T-helper 1 cell (primary cell): ENCODE measurements at places on chromosomes 5 and 9.

- DNase-seq: no peak
Observed at GRCh38 chr9:127943011-127943662, 5.5 kb upstream of the DPM2 start.

- no peak for DNase-seq
Observed at GRCh38 chr9:83601463-83601862, 21.5 kb upstream of the IDNK start.

DNA sequence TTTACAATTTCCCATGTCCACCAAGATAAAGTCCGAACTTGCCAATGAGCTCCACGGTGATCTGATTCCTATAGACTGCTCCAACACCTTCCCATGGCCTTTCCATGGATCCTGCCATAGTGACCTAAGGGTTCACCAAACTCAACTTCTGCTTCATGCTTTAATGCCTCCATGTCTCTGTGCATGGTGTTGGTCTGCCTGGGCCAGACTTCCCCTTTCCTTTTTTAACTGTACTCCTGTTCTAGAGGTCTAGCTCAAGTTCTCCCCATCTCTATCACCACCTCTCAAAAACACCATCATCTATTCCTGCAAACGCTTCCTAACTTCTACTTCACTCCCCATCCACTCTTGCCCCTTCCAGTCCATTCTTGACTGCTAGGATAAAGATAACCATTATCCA, 14.8 kb upstream of the SMARCA2 start:
- DNase-seq: no peak

DNA sequence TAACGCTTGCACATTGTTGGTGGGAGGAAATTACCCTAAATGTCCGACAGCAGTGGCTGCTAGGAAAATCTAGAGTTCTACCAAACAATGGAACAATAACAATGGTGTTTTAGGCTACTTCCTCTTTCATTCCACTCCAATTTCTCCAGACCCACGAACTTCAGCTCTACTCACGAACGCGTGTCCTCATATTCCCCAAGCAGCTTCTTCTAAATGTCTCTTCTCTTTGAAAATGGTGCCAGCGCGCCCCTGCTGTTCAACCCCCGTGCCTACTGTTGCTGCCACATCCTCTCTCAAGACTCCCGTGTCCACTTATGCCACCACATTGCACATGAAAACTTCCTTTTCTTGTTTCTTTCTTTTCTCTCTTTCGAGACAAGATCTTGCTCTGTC, 25.6 kb downstream of the OR2V2 start:
- no peak for DNase-seq

GRCh38 chr9:88553350-88553749, 18.4 kb downstream of the NXNL2 start:
- DNase-seq: no peak
